ENCODE measurements at places on chromosomes 5 and 9. TPM values are rescaled to one million over a fixed set of nuclear protein-coding genes. Genes with fewer than 3 reads are reported as not detected.

The PHYHD1 gene
- total RNA-seq, result 39.7 TPM

The PLPPR1 gene
- not detected for total RNA-seq

The SOX30 gene
- not detected for total RNA-seq

The PRUNE2 gene
- 1.4 TPM for total RNA-seq

The PCDHGA5 gene
- total RNA-seq, result 5.3 TPM
